ENCODE measurements at places on chromosomes 2 and 18.

DNA sequence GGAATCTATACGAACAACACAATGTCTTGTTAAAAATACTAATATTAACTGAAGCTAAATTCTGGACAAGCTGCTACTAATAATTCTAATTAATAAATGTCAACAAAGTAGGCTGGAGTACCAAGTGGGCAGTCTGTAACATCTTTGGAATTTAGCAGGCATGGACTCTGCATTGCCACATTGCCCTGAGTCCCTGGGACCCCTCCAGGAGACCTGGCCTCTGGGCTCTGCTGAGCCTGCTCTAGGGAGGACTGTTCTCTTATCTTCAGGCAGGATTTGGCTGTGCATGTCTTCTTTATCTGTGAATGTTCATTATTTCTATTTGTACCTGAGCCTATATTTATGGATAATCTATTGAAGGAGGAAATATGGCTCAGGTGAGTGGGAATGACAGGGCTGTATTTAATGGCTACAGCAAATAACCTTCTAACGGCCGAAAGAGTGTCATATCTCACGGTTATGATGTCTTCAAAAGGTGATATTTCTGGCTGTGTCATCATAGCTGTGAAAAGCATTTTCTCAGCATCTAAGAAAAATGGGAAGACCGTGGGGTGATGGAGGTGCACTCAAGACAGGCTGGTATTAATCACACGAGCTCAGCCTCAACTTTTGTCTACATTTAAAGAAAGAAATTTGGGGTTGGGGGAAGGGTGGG, 28.6 kb upstream of the SETBP1 start:
- no peak for DNase-seq

- no peak for DNase-seq
Observed at GRCh38 chr2:39664232-39664887, 1.4 kb upstream of the TMEM178A start.

DNA sequence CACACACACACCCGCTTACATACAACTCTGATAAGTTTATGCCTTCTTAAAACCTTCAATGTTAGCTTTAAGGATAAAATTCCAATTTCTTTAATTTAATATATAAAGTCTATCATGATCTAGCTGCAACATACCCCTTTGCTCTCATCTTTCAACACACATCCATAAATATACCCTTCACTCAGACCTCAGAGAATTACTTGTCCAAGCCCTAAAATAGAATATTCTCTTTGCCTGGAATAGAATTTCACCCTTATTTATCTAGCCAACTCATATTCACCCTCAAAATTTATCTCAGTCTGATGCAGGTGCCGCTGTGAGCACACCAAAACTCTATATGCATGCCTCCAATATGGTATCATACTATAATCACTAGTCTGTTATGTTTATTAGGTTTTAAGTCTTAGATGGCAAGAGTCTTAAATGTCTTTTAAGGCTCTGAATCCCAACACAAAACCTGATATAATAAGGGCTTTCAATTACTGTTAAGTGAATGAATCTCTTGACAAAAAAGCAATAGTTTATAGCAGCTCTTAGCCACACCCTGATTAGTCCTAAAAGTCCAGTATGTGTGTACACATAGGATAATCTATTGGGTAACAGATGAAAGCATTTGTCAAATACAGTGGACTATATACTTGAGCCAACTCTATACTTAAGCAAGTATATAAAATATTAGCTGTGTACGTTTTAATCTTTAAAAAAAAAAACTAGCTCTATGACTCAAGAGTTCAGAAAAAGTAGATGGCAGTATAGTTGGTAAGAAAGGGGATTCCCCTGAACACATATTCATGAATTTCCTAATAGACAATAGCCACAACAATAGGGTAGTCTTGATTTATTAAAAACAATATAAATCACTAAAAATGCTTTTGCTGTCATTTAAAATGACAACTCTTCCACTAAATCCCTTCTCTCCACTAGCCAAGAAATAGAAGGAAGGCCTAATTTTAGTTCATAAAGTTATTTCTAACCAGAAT, 144.5 kb downstream of the EXOC6B start:
- no peak for DNase-seq

- DNase-seq, result no peak
Observed at GRCh38 chr2:168155046-168155445, 92.3 kb downstream of the STK39 start.

GRCh38 chr2:73257021-73257420, 22.9 kb downstream of the CCT7 start:
- no peak for DNase-seq

DNA sequence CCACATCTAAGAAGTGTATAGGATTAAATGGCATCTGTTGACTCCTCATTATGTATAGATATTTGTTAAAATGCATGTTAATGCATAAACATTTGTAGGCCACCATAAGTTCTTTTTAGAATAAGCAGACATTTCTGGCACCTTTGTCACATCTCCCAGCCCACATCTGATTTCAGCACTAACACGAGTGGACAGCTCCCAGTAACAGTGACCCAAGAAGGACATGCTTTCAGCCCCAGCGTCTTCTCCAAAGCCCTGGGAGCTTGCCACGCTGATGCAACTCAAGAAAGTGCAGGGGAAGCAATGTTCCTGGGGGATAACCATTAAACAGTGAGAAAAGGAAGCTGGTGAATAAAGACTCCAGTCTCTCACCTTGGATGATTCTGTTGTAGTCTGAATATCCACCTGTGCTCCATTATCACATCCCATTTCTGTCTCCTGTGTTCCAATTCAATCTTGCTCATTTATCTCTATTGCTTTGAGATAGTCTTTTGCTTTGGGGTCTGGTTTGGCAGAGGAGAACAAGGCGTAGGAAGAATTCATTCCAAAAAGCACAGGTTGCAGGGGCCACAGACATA, 182.6 kb upstream of the THSD7B start:
- peak; percentile 45 for DNase-seq

DNA sequence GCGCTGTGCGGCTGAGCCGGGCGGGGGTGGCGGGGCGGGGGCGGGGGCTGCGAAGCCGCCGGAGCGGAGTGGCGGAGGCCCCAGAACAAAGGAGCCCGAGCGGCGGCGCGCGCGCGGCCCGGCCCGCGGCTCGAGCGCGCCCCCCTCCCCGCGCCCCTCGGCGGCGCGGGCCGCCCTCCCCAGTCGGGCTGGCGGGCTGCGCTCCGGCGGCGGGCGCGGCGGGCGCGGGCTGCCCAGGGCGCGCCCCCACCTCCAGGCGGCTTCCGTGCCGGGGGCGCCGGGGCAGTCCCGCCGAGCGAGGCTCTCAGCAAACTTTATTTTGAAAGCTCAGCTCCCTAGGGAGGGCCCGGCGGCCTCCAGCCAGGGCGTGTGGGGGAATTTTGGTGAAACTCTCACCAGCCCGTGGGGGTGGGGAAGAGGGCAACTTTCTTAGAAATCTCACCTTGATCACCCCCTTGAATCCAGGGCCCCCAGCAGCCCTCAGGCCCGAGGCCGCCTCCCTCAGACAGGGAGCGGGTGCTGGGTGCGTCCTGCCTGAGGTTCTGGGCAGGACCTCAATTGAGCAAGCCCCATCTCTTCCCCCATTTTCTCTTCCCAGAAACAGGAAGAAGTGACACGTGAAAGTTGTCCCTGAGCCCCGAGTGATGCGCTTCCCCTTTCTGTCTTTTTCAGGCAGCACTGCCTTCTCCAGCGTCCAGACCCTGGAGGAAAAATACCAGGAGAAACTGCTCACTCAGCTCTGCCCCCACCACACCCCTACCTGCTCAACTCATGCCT, 786 bp downstream of the TET3 start:
- DNase-seq, result peak; percentile 60

GRCh38 chr2:128310761-128311160, 7.9 kb downstream of the HS6ST1 start:
- no peak for DNase-seq

- no peak for DNase-seq
Observed at GRCh38 chr2:198188982-198189381, 384.6 kb downstream of the PLCL1 start.

DNA sequence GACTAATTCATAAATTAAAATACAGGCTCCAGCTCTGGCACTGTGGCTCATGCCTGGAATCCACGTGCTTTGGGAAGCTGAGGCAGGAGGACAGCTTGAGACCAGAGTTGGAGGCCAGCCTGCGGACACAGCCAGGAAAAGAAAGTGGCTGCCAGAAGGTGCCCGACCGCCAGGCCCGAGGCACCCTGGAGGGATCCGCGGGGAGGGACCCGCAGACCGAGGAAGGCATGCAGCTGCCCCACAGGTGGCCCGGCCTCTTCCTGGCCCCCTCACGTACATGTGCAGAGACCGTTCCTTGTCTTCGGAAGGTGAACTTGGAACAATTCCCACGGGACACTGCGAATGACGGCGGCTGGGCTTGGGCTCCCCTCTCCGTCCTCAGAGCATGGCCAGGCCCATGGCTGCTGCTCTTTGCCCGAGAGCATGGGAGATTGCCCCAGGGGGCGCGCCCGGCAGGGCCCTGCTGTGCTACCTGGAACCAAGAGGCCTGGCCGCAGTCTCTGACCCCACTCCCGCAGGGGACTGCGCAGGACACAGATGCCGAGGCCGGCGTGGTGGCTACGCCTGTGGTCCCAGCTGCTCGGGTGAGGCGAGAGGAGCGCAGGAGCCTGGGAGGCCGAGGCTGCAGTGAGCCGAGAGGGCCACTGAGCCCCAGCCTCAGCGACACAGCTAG, 55.6 kb upstream of the IMP4 start:
- DNase-seq, result no peak

DNA sequence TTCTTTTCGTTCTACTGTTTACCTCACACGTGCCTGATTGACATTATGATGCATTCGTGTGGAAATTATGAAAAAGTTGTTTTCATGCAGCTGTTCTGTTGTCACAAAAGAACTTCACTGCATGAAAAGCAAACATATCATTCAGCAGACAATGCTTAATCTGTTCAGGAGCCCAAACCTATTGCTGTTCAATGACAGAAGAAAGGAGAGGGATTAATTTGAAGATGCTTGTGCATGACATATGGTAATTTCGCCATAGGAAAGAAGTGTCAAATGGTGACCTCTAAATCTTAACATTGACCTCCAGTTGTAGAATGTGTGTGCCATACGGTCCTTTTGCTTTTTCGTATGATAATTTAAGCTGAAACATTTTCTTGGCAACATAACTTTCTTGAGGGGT, 124.5 kb downstream of the WDR7 start:
- DNase-seq, result no peak

DNA sequence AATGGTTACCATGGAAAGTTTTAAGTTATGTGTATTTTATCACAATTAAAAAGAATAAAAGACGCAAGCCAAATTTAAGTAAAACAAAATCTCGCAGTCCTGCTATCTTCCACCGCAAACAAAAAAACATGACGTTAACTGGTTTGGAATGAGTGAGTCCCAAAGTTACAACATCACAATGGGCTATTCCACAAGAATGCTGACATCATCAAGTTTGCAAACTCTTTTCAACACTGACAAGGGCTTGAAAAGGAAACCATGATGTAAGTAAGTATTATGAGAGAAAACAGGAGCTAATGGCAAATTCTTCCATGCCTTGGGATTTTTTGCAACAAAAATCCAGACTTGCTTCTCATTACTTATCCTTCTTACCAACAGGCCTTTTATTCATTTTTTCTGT, 31.1 kb downstream of the SIGLEC15 start:
- DNase-seq, result no peak

DNA sequence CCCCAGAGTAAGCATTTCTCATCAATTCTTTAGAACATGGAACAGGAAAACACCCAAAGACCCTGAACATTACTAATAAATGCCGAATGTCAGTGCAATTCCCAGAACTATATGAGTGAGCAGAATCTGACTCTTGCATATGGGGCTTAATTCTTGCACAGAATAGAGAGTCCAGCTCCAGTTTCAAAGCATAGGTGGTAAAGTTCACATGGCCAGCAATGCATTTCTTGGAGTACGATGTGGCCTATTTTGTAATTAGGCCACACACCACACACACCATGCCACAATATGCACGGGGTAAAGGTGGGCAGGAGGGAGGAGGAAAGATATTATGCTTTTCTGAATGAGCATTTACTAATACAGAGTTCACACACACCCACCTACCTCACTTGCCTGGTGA, 56.5 kb downstream of the PLA2R1 start:
- no peak for DNase-seq

DNA sequence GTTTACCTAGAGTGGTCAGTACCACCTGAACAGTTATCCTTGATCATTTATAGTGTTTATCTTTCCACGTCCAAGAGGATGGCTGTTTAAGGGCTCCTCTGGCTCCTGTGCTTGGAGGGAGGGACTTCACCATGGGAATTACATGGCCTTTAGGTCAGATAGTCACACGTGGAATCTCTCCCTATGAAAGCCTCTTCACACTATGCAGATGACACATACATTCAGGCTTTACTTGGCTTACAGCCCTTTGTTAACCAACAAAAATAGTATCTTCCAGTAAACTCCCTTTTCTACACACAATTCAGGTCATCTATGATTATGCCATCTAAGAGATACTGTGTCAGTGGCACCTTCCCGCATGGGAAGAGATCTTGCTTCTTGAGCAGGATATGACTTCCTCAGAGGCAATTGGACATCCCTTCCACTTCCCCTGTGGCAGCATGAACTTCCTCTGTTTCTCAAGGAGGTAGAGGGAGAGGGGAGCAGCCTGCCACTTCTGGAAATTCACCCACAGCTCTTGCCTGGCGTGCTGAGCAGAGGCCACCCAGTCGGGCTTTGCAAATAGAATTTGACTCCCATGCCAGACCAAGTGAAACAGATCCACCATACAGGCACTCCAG, 53.5 kb downstream of the COLEC12 start:
- no peak for DNase-seq

- no peak for DNase-seq
Observed at GRCh38 chr2:70505613-70506391, 47.8 kb downstream of the TGFA start.

- DNase-seq, result no peak
Observed at GRCh38 chr2:96882906-96883305, 13.0 kb upstream of the SEMA4C start.

DNA sequence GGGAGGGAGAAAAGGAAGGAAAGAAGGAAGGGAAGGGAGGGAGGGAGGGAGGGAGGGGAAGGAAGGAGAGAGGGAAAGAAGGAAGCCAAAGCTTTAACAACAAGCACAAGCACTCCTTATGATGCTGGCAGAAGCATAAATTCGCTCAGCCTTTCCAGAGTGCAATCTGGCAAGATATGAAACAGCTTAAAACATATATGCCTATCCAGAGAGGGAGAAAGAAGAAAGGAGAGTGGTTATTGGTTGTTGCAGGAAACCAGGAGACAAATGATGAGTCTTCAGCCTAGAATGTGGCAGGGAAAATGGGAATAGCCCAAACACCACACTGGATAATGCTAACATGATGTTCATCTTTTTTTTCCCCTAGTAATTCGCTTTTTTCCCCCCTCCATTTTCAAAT, 64.0 kb downstream of the STPG4 start:
- no peak for DNase-seq

Data from NAMALWA (cell line).